ENCODE measurements at places on chromosomes 7 and 10.
A peak's percentile ranks its signal among the peaks of the same experiment; 100 is the strongest.

GRCh38 chr10:76675951-76676587 is 961.5 kb downstream of the KCNMA1 start:
- no peak for DNase-seq

GRCh38 chr10:77679217-77679616 is 41.6 kb upstream of the KCNMA1 start:
- peak; percentile 6 for DNase-seq

DNA sequence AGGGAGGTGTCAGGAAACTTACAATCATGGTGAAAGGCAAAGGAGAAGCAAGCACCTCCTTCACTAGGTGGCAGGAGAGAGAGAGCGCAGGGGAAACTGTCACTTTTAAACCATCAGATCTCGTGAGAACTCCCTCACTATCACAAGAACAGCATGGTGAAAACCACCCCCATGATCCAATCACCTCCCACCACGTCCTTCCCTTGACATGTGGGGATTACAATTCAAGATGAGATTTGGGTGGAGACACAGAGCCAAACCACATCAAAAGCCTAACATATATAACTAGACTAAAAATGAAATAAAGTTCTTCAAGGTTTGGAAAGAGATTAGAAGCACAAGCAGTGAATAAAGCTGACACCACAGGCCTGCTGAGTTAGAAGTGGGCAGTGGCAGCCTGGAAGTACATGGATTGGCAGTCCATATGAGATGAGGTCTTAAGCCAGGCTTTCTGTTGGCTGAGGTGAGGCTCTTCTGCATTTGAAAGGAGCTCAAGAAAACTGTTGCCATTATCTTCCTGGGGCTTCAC is 96.4 kb upstream of the MDFIC start:
- DNase-seq = no peak

DNA sequence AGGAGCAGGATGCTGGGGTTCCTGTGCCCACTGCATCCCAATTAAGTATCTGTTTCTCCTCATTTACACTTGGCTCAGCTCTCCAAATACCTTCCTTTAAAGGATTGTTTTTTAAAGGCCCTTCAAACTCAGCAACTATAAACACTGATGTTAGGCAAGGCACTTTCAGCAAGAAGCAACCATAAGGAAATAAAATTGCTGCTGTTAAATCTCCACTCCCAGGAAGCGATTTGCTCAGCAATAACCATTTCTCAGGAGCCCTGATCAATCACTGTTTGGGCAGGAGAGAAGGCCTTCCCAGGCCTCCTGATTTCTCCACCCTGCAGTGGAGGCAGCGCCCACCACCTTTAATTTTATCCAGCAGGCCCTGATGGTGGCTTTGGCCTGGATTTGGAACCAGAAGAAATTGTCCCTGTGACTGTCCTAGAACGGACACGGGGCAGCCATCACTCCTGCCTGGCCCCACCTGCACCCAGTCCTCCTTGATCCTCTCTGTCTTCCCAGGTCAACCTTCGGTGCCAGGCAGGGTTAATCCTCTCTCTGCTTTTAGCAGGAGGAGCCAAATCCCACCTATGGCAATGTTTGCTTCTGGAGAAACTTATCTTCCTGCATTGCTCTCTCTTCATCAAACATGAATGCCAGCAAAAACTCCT is 199.8 kb downstream of the PLXNA4 start:
- DNase-seq = no peak

- DNase-seq = no peak
Observed at GRCh38 chr10:131179361-131179760, 132.2 kb downstream of the TCERG1L start.

DNA sequence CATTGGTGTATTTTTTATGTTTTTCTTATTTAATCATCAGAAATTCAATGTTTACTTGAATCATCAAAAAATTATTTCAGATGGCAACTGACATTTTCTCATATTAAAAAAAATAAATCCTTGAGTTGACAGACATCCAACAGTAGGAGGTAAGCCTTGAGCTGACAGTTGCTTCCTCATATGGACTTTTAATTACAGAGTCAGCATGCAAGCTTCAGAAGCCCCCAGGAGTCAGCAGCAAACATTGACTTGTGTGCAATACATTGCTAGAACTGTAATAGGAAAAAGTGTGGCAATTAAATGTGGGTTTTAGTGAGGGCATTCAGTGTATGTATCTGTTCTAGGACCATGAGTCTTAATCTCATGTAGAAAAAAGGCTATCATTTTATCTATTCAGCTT is 62.4 kb upstream of the TAS2R16 start:
- no peak for DNase-seq

DNA sequence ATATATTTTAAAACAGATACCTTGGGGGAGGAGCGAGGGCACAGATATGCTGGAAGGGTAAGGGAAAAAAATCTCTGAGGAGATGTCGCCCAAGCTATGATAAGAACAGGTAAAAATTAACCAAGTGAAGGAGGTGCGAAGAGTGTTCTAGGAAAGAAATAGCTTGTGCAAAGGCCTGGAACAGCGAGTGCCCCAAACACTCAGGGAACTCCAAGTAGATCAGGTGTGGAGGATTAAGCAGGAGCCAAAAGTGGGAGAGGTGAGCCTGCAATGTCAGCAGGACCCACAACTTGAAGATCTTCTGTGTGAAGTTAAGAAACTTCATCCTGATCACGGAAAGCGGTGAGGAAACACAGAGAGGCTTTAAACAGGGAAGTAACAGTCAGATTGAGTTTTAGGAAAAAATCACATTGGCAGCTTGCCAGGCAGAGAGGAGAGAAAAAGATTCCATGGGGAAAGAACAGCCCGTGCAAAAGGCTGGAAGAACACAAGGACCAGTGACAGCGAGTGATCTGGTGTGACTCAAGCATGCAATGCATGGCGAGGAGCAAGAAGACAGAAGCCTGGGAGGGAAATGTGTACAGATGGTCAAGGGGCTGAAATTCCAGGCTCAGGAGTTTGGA is 30.7 kb downstream of the FGF8 start:
- no peak for DNase-seq

GRCh38 chr7:130492523-130493274 is 814 bp downstream of the MEST start:
- DNase-seq = no peak

- no peak for DNase-seq
Observed at GRCh38 chr10:22673785-22674572, 40.4 kb downstream of the PIP4K2A start.

- DNase-seq = no peak
Observed at GRCh38 chr10:76681153-76681552, 956.5 kb downstream of the KCNMA1 start.

GRCh38 chr7:155375337-155376277 is 77.9 kb downstream of the INSIG1 start:
- DNase-seq = no peak

DNA sequence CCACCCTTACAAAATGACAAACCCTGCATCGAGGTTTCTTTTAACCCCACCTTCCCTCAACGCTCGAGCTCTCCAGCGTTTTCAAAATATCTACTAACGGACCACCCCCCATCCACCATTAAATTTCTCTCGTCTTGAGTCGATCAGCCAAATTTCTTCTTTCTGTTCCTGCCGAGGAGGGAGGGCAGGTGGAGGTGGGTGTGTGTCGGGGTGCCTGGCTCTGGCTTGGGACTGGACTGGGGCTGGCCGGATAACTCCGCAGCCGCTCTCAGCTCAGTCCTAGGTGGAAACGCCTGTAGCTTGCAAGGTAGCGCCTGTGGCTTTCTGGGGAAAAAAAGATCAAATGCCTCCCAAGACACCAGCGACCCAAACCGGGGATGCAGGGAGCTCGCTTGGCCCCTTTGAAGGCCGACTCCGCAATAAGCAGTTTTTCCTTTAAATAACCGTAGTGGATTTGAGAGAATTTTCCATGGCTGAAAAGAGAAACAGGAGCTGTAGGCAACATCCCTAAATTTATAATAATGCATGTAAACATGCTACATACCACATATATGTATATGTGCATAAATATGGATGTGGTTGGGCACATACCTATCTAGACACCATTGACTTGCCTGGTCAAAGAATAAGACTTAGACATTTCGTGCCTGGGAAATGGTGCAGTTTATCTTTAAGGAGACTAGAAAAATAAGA is 1.9 kb upstream of the TMEM178B start:
- peak; percentile 51 for DNase-seq

DNA sequence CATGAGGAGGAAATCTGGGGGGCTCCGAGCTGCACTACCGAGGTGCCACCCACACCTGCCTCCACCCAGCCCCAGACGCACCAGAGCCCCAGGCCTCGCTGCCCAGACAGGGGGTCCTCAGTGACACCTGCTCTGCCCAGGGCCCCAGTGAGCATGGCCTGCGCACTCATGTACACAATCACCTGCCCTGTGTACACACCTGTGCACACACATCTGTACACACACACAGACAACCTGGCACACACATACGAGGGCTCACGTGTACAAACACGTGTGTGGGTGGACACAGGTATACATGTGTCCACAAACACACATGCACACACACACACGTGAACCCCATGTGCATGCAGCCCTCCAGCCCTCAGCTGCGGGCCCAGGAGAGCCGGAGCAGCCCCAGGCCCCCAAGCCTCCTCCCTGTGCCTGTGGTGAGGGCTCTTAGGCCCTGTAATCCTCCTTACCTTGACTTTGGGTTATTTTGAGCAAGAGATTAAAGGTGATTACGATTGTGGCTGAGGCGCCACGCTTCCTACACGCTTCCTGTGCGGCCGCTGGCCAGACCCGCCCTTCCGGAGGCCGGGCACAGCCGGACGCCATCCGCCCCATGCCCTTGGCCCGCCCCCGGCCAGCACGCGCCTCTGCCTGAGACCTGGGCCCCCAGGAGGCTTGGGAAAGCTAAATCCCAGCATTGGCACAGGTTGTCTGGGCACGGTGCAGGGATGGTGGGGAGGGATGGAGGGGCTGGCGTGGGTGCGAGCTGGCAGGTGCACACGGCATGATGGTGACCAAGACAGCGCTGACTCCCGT is 71.9 kb downstream of the ELFN1 start:
- DNase-seq = no peak

DNA sequence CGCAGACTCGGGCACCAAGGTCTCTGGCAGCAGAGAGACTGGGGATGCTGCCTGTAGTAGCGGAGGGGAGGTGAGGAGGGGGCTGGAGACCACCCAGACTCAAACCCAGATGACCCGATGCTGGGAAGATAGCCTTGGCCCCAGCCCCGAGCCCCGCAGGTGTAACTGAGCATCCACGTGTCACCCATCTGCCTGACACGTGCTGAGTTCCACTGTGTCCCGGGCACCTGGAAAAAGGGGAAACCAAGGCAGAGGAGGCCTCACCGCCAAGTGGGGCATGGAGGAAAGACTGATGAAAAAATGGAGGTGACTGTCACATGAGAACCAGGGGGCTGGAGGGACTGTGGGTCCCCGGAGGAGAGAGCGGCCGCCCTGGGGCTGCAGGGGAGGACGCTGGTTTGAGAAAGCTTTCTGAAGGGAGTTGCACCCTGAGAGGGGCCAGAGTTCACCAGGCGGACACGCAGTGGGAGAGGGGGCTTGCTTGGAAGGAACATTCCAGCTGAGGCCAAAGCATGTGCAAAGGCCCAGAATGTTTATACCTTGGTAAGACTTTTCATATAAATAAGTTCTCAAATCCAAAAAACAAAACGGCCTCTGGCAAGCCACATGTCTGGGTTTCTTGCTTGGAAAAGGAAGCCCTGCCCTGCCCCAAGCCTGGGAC is 27.4 kb upstream of the ELN start:
- peak; percentile 39 for DNase-seq

DNA sequence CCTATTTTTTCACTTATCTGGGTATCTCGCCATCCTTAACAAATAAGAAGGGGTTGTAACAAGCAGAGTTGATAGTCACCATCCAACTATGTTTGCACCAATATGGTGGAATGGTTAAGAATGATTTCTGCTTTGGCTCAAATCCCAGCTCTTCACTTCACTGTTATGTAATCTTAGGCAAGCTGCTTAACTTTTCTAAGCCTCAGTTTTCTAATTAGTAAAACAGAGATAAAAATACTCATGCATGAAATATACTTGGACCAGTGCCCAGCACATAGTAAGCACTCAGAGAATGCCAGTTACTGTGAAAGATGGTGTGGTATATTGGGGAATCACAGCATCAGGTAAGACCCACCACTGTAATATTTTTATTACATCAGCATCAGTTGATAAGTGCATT is 33.6 kb downstream of the ABCB1 start:
- DNase-seq = no peak

- no peak for DNase-seq
Observed at GRCh38 chr10:90313576-90314325, 544.1 kb downstream of the HTR7 start.

Data from ecto neural progenitor cell (in vitro differentiated cells).